Activated CD4-positive, alpha-beta T cell treated with anti-CD3 and anti-CD28 coated beads for 48 hours (primary cell): ENCODE measurements at places on chromosomes 2 and 18.

GRCh38 chr18:24683925-24684324 is 223.5 kb downstream of the HRH4 start:
- no peak for DNase-seq

DNA sequence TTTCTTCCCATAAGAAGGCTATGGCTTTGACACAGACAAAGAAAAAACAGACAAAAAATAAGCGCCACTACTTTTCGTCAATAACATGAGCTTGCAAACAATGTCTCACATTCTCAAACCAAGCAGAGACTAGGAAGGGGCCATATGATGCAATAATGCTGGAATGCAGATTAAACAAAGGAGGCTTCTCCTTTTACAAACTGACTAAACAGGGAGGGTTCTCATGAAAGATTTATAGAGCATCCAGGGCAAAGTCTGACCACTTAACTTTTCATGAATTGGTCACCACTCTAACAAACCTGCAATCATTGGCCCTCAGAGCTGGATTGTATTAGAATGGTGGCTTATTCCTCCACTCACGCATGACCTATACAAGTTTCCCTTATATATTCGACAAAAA is 663.3 kb upstream of the CHAC2 start:
- DNase-seq, result no peak

GRCh38 chr18:73948497-73948896 is 199.1 kb downstream of the FBXO15 start:
- DNase-seq, result no peak

- no peak for DNase-seq
Observed at GRCh38 chr18:400456-400855, 100.0 kb downstream of the COLEC12 start.

DNA sequence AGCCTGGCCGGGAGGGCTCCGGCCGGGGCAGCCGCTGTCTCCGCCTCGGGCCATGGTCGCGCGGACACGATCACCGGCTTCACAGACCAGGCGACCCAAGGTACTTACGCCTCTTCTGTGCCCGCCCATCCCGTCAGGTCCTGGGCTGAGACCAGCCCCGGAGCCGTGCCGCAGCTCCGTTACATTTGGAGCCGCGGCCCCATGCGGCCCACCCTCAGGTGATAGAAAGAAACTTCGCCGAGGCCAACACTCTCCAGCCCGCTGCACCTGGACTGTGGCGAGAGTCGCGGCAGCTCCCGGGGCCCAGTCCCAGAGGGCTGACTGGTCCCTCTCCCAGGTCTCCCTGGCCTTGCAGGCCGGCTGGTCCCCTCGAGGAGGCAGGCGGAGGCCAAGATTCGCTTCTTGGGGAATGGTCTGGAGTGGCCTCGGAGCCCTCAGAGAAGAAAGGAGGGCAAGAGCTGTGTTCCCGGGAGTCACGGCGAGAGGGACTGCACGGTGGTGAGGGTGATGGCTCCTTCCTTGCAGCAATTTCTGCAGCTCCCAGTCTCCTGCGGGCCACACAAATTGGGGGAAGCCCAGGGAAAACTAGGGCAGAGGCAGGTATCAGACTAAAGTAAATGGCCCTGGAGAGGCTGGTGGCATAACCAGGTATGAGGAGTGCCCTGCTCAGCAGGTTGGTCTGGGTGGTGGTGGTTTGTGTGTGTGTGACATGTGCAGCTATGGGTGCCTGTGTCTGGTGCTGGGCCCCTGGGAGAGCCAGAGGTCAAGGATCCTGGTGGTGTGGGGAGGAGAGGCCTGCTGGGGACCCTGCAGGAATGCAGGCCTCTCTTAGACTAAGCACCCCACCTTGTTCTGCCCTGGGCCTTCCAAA is 822 bp downstream of the GDF7 start:
- DNase-seq, result no peak

- no peak for DNase-seq
Observed at GRCh38 chr2:86194751-86195054, 559 bp downstream of the IMMT start.

DNA sequence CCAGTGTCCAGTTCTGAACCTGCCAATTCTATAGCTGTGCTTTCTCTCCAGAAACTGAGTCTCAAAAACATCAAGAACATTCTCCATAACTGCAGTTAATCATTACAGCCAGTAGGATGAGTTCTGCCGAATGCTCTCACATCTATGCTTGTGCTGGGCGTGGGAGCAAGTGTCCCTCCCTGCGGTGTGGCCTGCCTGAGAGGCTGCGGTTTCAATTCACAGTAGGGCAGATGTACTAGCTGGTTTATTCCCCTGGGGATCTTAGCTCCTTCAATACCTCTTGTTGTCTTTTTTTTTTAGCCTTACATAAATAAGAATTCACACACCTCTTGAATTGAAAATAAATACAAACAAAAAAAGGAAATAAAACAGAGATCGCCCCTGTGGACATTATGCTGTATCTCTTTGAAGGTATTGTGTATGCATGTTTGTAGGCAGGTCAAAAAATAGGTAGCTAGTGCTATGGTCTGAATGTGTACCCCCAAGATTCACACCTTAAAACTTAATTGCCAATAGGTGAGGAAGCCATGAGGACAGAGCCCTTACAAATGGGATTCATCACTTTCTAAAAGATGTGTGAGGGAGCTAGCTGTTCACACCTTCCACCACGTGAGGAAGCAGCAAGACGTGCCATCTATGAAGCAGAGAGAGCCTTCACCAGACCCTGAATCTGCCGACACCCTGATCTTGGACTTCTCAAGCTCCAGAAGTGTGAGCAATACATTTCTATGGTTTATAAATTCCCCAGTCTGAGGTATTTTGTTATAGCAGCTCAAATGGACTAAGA is 74.3 kb downstream of the BCL2L11 start:
- no peak for DNase-seq

- no peak for DNase-seq
Observed at GRCh38 chr2:238903141-238903540, 55.3 kb downstream of the TWIST2 start.

DNA sequence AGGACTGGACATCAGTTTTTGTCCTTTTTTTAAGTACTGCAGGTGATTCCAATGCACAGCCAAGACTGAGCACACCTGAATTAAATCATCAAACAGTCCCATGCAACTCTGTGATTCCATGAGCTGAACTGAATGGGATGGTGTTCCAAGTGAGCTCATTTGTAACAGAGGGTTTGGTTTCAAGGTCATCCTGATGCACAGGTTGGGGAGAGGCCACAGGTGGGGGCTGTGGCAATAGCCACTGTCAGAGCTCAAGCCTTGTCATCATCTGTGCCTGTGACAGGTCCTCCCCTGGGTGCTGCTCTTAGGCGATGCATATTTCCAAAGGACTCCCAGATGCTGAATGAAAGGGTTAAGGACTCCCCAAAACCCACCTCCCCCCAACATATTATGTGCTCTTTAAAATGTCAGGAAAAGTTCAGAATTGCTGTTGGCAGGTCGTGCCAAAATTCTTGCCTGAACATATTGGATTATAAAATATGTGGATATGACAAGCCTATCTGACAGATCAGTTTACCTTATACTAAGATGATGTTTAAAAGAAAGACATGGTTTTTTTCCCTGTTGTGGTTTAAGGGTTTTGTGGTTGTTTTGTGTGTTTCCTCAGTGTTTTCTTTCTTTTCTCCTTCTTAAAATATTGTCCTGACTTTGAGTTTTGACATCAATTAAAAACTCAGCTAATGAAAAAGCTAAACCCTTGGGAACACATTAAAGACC is 263.5 kb upstream of the SIX2 start:
- no peak for DNase-seq
